H7 (cell line): ENCODE measurements at places on chromosomes 16 and 17. TPM values are rescaled to one million over a fixed set of nuclear protein-coding genes. Genes with fewer than 3 reads are reported as not detected.

Gene SEPTIN12
- total RNA-seq = not detected in 2 replicates

Gene TCAP
- total RNA-seq = 0.69 and 2.7 TPM in 2 replicates

Gene CBX2
- 89.1 and 97.4 TPM in 2 replicates for total RNA-seq

Gene IRX3
- 2.8 and 4.1 TPM in 2 replicates for total RNA-seq

Gene TMEM88
- 7.2 and 27.0 TPM in 2 replicates for total RNA-seq

Gene TMEM92
- total RNA-seq = 7.3 and 7.5 TPM in 2 replicates
